ENCODE measurements at places on chromosomes 2 and 18.

- DNase-seq: no peak
Measured at GRCh38 chr2:67346718-67347407, 50.3 kb upstream of the ETAA1 start.

GRCh38 chr18:12786669-12787068 lies 83.8 kb downstream of the PSMG2 start:
- DNase-seq: no peak

DNA sequence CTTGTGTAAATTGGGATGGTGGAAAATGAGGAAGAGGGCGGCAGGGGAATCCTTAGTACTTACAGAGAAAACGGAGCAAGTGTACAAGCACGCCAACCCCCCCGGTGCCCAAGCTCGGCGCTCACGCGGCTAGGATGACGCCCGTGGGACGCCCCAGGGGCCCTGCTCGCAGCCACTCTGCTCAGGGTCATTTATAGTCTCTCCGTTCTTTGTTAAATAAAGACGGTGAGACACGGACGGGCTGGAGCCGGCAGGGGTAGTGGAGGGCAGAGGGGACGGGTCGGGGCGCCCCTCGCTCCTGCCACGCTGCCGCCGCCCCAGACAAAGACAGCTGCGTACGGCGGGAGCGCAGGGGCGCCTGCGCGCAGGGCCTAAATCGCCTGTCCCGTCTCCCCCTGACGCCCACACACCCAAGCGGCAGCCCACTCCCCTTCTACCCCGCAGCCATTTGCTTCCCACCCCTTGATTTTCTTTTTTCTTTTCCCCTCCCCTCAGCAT lies 37.8 kb downstream of the PCBP1 start:
- DNase-seq: no peak

DNA sequence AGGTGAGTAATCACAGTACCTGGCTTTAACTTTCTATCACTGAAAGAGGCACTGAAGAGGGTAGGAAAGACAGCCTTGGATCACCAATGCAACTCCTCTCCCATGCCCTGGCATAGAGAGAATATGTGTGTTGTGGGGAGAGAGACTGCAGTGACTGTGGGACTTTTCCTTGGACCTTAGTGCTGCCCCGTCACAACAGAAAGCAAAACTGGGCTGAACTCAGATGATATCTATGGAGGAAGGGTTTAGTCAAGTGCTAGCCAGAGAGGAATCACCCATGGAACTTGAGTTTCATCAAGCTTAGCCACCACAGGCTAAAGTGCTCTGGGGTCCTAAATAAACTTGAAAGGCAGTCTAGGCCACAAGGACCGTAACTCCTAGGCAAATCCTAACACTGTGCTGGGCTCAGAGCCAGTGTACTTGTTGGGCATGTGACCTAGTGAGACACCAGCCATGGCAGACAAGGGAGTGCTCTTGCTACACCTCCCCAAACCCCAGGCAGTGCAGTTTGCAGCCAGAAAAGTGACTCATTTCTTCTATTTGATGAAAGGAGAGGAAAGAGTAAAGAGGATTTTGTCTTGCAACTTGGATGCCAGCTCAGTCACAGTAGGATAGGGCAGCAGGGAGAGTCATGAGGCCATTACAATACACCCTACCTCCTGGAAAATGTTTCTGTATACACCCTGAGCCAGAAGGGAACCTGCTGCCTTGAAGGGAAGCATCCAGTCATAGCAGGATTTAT lies 105.8 kb upstream of the SPOPL start:
- no peak for DNase-seq

- no peak for DNase-seq
Measured at GRCh38 chr2:9276901-9277451, 70.4 kb downstream of the ASAP2 start.

- no peak for DNase-seq
Measured at GRCh38 chr2:133992454-133992853, 261.4 kb upstream of the MGAT5 start.

DNA sequence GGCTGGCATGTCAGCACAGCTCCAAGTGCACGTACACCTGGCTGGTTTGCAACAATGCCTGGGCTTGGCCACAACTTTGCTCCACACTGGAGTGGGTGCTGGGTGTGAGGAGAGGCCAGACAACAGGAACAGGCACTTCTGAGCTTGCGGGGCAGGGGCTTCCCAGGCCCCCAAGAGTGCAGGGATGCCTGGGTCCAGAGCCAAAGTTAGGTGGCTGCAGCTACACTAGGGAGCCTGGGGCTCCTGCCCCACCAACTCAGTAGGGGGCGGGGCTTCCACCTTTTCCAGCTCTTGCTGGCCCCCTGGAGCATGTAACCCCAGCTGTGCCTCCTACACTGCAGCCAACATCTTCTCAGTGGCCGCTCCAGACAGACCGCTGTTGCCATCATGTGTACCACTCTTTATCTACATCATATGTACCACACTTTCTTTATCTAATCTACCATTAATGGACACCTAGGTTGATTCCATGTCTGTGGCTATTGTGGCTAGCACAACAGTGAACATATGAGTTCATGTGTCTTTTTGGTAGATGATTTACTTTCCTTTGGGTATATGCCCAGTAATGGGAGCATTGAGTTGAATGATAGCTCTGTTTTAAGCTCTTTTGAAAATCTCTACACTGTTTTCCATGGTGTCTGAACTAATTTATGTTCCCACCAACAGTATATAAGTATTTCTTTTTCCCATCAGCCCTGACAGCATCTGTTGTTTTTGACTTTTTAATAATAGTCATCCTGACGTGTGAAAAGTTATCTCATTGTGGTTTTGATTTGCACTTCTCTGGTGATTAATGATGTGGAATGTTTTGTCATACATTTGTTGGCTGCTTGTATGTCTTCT lies 87.9 kb downstream of the ZNF804A start:
- no peak for DNase-seq

DNA sequence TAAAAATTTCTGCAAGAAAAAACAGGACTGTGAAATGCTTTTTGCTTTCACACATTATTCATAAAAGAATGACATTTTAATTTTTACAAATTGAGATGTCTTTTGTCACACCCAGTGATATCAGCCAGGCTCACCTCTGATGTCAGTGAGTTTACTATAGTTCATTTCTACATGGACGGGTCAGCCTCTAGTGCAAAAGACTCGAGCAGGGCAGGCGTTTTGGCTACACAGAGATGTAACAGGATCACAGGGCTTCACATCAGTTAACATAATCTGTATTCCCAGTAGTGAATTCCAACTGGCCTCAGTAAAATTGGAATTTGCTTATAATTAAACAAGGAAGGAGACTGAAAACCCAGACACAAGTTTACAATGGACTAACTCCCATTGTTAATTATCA lies 275.6 kb upstream of the ZSWIM2 start:
- no peak for DNase-seq

DNA sequence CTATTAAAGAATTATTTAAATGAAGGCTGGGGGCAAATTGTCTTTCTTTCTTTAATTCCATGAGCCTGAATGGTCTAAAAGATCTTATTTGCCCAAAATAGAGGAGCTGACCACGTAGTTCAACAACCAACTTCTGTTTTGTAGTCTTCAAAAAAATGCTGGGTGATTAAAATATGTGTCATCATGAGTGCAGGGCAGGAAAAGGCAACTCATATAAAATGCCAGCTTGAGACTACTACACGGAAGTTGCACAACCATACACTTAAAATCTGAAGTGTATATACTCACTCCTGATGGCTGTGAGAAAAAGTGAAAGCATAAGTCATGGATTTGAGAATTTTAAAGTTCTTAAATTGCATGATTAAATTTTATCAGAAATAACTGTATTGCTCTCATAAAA lies 210.9 kb downstream of the DYM start:
- DNase-seq: no peak
